ENCODE measurements at places on chromosomes 2 and 18.

DNA sequence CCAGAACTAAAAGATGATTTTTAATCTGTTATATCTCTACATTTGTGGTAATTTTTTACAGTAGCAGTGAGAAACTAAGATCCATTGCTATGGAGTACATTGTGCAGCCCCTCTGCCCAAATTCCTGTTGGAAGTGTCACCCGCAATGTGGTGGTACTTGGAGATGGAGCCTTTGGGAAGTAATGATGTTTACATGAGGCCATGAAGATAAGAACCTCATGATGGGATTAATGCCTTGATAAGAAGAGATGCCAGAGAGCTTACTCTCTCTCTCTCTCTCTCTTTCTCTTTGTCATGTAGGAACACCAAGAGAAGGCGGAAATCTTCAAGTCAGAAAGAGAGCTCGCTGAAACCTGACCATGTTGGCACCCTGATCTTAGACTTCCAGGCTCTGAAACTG lies 535.4 kb downstream of the PID1 start:
- DNase-seq, result no peak

- no peak for DNase-seq
These were observed 776.8 kb upstream of the SOX11 start for GRCh38 chr2:4915357-4915756.

GRCh38 chr2:156901373-156902031 lies 356.0 kb upstream of the GALNT5 start:
- no peak for DNase-seq

DNA sequence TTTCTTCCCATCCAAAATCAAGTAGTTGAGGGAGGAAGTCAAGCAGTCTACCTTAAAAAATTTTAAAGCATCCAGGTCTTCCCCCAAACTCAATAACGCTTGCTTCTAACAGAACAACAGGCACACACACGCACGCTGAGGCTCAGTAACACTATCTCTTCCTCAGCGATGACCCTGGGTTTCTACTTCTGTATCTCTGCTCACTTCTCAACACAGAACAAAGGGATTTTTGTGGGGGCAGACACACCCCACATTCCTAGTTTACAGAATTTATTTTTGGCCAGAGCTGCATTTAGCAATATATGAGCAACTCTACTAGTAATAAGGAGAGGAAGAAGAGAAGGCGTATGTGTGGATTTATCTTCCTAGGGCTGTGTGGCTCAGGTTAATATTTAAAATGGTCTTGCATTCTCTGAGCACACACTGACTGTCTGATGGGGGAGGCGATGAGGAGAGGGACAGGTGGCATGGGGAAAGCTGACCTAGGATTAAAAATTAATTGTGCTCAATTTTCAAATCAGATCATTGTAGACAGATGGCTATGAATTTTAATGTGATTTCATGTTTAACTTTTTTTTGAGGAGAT lies 71.3 kb upstream of the PPM1B start:
- no peak for DNase-seq

GRCh38 chr2:169977530-169977929 lies 150.3 kb downstream of the UBR3 start:
- no peak for DNase-seq

- no peak for DNase-seq
These were observed 304.7 kb upstream of the TMEFF2 start for GRCh38 chr2:192499476-192499875.

DNA sequence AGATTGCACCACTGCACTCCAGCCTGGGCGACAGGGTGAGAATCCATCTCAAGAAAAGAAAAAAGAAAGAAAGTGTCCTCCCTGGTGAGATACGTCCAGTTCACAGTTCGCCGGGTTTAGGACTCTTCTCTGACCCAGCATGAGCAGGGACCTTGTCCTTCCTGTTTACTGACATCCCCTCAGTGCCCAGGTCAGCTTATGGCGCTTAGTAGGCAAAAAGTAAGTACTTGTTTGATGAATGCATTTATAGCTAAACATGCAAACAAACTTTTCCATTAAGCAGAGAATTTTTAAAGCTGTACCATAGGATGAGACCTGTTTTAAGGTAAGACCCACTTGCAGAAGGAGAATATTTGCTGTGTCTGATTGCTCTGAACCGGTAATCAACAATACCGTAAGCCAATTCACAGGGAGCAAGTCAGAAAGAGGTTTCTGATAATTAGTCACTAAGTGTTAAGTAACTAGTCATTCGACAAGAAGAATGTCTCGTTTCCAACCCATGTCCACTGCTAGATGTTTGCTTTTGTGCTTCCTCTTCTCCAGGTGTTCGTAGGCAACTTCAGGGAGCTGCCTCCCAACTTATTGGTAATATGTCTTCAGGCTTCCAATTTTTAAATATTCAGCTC lies 40.0 kb downstream of the MOGAT1 start:
- no peak for DNase-seq

GRCh38 chr2:240817496-240818292 lies 2.3 kb downstream of the KIF1A start:
- no peak for DNase-seq

DNA sequence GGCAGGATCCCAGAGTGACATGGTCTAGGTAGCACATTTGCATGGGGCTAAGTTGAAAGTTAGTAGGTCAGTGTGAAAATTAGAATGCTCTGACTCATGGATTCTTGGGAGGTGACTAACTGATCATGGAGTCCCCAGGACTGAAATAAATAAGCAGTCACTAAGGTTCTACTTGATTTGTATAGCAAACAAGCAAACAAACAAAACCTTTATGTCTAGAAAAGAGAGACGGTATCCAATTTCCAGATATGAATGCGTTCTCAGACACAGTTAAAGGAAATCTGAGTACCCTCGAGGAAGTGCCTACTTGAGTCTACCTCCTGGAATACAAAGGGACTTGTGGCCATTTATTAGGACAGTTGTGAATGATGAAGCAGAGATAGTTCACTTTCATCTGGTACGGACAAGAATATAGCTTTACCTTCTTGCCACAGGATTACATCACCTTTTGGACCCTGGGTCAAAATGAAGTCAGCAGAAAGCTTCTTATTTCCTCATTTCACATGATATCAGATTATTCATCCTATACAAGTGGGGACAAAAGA lies 54.3 kb upstream of the AGPS start:
- no peak for DNase-seq

Measured in brain pericyte (primary cell).